HT1080 (cell line): ENCODE measurements at places on chromosomes 12 and 14. TPM values are rescaled to one million over a fixed set of nuclear protein-coding genes. Genes with fewer than 3 reads are reported as not detected.

The CYP27B1 gene
- 0.17 and 0.19 TPM in 2 replicates for total RNA-seq

The GPRC5A gene
- total RNA-seq: 19.8 and 21.7 TPM in 2 replicates

The TMEM253 gene
- total RNA-seq: 0.50 TPM in 1 of 2 replicates, not detected in the other

The IL31 gene
- not detected in 2 replicates for total RNA-seq

The EPS8 gene
- 30.4 and 36.7 TPM in 2 replicates for total RNA-seq

The PTPRO gene
- 0.07 TPM in 1 of 2 replicates, not detected in the other for total RNA-seq

The EPYC gene
- total RNA-seq: not detected in 2 replicates

The LRRIQ1 gene
- total RNA-seq: 0.06 TPM in 1 of 2 replicates, not detected in the other

GRCh38 chr12:113720629-113721028 lies 245.5 kb downstream of the RBM19 start:
- DNase-seq: no peak

DNA sequence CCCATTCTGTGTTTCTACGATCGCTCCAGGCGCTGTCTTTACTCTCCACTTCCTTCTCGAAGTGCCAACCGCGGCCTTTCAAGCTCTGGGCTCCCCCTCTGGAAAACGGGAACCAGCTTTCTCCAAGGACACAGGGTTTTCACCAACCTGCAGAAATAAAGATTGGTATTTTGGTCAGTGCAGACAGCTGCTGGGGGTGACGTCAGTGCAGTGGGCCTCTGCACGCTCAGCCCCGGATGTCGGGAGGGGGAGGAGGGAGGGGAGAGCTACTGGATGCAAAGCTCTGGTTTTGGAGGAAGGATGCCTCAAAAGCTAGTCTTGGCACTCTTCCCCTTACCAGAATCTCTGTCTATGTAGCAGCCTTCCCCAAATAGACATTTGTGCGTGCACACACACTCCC lies 19.9 kb downstream of the HRK start:
- peak; percentile 48 for DNase-seq

DNA sequence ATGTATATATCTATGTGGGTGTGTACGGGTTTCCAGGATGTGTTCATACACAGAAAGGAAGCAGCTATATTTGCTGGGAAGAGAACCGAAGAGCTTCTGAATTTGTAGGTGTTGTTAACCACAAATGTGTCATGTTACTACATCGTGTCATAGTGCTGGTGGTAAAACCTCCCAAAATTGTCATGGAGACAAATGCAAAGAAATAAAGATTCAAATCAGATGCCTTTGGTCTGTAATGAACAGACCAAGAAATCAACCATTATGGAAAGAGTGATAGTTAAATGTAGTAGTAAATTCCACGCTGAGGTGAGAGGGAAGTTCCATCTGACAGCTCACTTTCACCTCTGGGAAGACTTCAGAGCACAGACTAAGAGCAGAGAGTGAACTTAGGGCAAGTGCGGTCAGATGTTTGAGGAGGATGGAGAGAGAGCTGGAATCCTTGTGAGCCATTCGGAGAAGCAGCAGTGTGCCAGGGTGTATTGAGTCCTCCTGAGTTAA lies 487.5 kb downstream of the TMEM121 start:
- DNase-seq: no peak

GRCh38 chr12:93738199-93739058 lies 61.3 kb downstream of the CRADD start:
- no peak for DNase-seq

DNA sequence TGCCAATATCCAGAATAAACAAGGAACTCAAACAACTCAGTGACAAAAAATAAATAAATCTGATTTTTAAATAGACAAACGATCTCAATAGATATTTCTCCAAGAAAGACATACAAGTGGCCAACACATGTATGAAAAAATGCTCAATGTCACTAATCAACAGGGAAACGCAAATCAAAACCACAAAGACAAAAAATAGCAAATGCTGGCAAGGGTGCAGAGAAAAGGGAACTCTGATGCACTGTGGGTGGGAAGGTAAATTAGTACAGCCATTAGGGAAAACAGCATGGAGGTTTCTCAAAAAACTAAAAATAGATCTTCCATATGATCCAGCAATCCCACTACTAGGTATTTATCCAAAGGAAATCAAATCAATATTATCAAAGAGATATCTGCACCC lies 3.5 kb upstream of the EIF5 start:
- DNase-seq: no peak

DNA sequence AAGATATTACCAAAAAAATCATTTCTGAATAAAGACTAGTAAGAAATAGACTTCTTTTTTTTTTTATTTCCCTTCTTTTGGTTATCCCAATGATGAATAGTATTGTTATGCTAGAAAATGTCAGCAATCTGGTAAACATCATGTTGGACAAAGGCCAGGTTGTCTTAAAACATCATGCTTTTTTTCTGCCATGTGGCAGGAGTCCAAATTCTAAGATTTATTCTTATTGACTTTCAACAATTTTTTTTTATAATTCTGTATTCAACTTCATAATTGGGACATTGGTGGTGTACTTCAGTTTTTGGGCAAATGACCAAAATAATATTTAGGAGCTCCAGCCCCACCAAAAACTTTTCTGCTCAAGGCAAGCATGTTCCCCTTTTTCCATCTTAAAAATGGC lies 10.5 kb downstream of the DCN start:
- no peak for DNase-seq

GRCh38 chr12:129470196-129470595 lies 433.6 kb downstream of the TMEM132D start:
- no peak for DNase-seq

DNA sequence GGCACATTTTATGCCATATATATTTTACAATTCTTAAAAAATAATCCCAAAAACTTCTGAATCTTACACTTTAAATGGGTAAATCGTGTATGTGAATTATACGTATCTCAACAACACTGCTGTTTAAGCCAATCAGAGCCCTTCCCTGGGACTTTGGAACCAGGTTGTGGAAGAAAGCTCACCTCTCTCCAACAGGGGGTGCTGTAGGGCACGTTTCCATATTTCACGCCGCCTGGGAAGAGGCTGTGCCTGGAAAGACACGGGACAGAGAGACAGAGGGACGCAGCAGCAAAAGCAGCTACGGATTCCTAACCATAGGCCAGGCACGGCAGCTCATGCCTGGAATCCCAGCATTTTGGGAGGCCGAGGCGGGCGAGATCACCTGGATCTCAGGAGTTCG lies 29.4 kb upstream of the FBRSL1 start:
- DNase-seq: no peak

DNA sequence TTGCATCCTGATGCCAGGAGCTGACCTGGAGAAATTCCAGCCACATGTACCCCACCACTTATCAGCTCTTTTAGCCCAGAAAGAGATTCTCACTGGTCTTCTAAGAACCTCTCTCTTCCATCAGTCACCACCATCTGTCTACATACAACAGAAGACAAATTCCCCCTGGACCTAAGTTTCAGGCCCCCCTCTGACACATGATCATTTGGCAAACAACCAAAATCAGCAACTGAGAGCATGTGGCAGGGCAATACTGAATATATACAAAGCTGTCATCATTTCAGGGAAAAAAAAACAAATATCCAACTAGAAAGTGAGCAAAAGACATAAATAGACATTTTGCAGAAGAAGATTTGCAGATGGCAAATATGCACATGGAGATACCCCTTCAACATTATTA lies 180.2 kb downstream of the FOXN3 start:
- DNase-seq: no peak

- no peak for DNase-seq
Measured at GRCh38 chr14:23381871-23382270, 5.0 kb downstream of the CMTM5 start.

DNA sequence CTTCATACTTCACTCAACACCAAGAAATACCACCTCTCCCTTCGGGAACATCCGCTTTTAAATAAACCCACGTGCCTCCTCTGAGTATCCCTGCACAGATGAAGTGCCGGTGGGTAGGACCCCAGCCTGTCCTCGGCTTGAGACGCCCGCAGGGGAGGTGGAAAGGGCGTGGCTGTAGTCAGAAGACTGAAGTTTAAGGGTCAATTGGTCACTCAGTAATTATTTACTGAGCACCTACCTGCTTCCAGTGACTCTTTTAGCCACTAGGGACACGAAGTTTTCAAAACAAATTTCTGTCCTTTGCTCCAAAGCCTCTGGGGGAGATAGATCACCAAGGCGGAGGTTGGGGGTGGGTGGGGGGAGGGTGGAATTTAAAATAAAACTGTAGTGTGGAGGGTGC lies 309.4 kb downstream of the VRK1 start:
- DNase-seq: no peak
